ENCODE measurements at places on chromosomes 2 and 18.

GRCh38 chr18:62420151-62420512, 95.0 kb downstream of the TNFRSF11A start:
- DNase-seq: no peak

GRCh38 chr2:215104226-215104625, 34.2 kb downstream of the ABCA12 start:
- DNase-seq: no peak

- peak; percentile 74 for DNase-seq
Observed at GRCh38 chr18:53698907-53699306, 525.6 kb downstream of the MBD2 start.

DNA sequence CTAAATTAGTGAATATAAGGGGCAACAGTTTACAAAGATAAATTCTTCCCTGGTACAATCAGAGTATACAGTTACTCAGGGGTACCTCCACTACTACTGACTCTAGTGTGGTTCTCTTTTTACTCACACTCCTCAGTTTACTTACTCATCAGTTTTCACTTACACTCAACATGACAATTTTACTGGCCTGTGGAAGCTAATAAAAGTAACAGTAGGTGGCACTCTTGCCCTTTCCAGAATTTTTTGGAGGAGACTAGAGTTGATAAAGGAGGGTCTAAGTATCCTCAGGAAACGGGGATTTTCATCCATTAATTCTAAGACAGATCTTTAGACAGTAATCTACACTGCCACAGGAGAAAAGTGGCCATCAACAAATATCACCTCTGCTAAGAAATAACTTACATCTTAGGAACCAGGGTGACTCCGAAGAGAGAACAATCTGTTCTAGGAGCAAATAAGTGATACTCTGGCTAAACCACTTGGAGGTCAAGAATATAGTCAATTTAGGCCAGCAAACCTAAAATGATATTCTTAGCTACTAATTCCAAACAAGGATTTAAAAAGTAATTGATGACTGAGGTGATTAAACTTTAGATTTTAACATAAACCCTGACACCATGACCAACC, 61.3 kb downstream of the ATL2 start:
- DNase-seq: peak; percentile 29

DNA sequence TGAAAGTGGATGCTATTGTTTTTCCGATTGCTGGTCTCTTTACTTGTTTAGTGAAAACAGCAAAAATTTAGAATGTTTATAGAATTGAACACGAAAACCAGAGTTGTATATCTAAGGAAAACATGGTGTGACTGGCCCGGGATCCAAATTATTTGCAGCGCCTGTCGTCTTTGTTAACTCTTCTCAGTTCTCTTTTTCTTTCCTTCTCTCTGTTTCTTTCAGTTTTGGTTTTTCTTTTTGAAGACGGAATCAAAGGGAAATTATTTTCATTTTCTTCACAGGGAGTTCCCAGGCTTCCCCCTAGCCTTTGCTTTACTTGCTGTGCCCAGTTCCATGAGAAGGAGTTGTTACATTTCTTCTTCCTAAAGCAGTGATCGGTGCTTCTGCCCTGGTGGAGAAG, 76.0 kb downstream of the AGAP1 start:
- DNase-seq: no peak

- DNase-seq: peak; percentile 54
Observed at GRCh38 chr2:191218292-191218898, 26.8 kb upstream of the MYO1B start.

DNA sequence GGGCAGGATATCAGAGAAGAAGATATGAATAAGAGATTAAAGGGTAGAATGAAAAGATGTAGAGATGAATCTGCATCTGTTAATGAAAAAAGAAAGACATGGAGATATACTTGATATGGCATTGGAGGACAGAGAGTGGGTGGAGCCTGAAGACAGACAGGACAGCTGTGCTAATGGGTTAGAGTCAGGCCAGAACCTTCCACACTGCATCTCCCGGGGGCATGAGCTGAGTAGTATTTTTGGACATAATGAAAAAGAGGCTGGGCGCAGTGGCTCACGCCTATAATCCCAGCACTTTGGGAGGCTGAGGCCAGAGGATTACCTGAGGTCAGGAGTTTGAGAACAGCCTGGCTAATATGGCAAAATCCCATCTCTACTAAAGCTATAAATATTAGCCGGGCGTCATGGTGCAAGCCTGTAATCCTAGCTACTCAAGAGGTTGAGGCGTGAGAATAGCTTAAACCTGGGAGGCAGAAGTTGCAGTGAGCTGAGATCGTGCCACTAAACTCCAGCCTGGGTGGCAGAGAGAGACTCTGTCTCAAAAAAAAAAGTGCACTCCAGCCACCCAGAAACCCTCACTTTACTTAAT, 11.4 kb downstream of the FLACC1 start:
- DNase-seq: no peak

DNA sequence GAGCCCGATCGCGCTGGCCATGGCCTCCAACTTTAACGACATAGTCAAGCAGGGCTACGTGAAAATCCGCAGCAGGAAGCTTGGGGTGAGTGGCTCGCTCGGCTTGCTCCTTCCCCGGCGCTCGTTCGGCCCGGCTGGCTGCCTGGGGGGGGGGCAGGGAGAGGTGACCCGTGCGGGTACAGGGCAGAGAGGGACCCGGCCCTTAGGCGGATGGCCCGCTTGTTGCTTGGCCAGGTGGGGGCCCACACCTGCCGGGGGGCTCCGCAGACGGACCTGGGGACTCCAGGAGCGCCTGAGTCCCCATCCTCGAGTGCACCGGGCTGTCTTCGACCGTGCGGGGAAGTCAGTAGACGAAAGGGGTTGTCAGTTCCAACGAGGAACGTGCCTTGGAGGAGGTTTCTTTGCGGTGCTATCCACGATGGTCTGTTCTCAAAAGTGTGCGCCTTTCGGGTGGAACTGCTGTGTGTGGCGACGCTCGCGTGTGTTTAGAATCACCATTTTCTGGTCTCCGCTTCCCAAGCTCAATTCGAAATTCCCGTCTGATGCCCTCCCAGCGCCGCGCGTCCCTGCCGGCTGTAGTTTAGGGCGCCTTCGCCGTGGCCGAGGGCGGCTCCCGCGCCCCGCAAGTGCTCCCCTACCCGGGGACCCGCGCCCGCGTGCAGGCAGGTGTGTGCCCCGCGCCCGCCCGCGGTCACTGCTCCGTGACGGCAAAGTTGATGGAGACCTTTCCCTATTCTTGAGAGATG, 711 bp downstream of the DOK6 start:
- DNase-seq: no peak

DNA sequence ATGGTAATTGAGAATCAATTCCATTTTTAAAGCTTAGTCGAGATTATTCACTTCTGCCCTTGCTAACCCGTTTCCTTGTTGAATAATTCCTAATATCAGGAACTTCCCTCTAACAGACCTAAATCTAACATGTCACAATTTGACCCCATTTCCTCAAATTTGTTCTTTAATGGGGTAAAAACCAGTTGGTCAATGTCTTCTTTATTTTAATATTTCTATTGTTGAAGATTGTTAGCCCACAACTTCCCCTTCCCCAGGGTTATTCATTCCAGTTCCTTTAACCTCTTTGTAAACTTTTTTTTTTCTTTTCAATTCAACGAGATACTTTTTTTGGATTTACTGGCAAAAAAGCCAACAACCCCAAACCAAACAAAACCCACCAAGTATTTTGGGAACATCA, 7.3 kb downstream of the TNFRSF11A start:
- no peak for DNase-seq

- DNase-seq: no peak
Observed at GRCh38 chr2:23698721-23699579, 228.0 kb downstream of the ATAD2B start.

DNA sequence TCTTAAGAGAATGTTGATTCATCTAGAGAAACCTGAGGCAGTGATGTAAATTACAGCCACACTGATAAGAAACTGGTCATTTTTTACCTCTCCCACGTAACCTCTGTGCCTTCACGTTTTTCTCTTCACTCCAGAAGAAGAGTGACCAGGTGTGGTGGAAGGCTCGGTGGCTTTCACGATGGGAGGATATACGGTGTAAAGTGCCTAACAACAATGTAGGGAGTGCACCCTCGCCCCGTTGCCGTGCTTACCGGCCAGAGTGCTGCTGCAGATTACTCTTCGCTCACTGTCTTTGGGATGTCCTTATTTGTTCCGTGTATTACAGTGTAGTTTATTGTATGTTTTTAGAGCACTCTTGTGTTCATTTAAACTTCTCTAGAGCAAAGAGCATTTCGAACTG, 46.5 kb downstream of the NCK2 start:
- no peak for DNase-seq

DNA sequence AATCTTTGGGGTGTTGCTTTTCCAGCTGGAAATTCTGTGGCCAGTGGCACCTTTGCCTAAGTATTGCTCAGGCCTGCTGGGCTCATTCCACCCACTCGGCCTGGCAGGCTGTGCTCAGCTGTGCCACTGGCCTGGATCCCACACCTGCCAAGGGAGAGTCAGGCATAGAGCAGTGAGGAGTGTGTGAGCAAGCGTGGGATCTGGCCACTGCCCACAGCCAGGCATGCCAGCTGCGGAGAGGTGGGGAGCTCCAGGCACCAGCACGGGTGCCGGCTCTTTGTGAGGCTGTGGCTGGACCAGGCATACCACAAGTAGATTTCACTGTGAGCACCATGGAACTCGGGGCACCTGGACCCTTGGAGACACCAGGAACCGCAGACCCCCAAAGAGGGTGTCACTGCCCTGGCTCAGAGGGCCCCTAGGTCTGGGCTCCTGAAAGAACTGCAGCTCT, 118.1 kb upstream of the MAP2 start:
- no peak for DNase-seq

- no peak for DNase-seq
Observed at GRCh38 chr2:70942396-70943204, 6.9 kb downstream of the ATP6V1B1 start.

DNA sequence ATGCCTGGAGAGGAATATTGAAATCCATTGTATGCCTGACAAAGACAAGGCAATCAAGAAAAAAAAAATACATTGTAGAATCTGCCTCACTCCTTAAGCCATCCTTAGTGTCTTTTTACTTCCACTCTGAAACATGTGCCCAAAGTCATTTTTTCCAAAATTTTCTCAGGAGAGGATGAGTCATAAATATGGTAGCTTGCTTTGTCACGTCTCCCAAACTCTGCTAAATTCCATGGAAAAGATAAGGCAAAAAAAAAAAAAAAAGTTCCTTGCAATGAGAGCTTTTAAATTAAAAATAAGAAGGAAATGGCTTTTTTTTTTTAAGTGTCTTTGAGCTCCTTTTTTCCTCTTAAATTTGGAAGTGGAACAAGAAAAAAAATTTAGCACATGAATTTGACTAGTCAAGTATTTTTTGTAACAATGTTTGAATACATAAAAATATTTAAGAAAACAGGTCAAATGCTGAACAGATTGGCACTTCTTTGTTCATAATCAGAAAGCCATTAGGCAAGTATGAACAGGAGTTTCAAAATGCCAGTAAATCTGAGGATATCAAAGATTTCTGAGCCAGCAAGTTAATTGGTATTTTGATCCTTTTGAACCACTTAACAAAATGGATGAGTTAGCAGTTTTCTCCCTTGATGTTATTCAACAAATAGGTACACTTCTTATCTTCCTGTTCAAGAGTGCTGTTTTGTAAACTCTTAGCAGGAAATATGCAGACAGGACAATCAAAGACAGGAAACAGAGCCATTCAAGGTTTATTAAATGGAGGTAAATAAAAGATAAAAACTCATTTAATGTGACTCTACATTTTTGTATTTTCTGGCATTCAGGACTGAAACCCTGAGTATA, 247.3 kb upstream of the SP5 start:
- DNase-seq: no peak

DNA sequence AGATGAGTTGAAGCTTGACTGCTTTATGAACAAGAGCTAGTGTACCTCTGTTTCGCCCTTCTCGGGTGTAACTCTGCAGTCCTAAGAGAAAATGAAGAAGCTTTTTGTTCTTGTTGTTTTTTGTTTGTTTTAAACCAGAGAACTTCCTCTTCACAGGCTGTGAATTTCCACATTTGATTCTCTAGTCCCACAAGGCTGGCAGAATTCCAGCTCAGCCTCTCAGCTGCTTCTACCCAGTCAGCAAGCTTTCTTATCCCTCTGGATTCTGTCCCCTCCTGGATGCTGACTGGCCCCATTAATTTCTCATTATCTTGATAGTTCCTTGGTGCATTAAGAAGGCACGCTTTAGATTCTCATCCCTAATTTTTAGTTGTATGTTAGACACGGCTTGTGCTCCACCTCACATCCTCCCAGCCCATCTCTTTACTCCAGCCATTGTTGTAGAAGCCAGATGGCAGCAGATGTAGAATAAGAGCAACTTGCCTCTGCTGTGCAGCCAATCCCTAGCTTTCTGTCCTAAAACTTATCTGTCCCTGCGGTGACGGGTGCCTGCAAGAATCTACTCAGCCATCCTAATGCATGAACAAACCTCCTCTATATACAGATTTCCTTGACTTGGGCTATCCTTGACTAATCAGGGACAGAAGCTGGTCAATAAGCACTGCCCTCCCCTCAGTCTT, 12.3 kb upstream of the RESP18 start:
- DNase-seq: peak; percentile 76

DNA sequence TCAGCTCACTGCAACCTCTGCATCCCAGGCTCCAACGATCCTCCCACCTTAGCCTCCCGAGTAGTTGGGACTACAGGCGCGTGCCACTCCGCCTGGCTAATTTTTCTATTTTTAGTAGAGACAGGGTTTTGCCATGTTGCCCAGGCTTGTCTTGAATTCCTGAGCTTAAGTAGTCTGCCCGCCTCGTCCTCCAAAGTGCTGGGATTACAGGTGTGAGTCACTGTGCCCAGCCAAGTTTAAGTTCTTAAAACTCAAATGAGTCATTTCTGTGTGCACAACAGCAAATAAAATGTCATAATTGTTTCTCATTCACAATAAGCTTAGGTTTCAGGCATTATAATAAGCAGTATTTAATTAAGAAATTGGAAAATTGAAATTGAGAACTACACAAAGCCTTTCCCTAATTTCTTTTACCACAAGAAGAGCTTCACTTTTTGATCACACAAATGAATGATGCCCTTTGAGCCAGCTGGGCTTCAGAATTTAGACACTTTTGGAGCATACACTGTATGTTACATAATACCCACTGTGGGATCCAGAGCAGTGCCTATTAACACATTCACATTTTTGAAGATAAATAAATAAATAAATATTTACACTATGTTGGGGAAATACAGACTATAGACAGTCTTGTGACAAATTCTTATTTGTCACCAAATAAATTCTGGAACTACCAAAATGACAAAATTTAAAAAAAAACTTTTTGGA, 8.6 kb upstream of the ME2 start:
- no peak for DNase-seq

- no peak for DNase-seq
Observed at GRCh38 chr2:43508209-43508608, 87.6 kb downstream of the THADA start.

DNA sequence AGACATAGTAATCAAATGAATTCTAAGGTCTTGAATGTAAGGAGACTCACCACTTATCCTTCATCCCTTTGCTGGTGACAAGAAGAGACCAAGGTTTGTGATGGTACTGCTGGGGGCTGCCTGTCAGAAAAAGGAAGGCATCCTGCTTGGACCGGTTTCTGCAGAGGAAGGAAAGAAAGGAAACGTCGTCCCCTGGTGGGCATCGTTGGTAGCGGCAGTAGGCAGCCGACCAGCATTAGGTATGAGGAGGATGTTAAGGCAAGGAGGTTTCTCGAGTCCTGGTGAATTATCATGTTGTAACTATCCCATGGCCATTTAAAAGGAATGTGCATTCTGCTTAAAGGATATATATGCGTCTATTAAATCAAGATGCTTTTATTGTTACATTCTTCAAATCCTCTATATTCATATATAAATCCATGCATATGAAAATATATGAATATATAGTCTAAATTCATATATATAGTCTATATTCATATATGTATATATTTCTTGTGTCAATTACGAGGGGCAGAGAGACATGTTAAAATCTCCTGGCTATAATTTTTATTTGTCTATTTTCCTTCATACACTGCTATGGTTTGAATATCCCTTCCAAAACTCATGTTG, 94.4 kb upstream of the TGFA start:
- DNase-seq: peak; percentile 42

- no peak for DNase-seq
Observed at GRCh38 chr18:77173275-77174030, 40.9 kb upstream of the MBP start.

Data from COR-L47 (cell line).